Stimulated activated CD4-positive, alpha-beta T cell treated with anti-CD3 and anti-CD28 coated beads, Interleukin-1b, Interleukin-23, amount 100 ng/mL, for 1 hour (primary cell): ENCODE measurements at places on chromosomes 5 and 9.

DNA sequence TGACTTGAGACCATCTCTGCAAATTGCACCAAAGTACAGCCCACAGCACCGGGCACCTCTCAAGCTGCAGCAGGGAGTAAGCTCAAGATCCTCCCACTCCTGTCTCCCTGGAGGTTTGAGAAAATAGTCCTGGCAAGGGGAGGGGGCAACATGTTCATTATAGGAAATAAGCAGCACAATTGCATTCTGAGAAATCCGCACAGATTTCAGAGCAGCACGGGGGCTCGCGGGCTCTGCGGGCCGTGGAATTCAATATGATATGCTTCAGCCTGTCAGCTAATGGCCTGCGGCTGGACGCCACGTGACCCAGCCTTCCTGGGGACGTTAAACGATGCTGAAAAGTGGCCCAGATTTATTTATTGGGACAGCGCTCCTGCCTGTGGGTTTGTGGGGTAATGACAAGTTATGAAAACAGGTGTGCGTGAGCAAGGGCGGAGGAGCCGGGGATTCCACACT lies 156.4 kb downstream of the DAB2IP start:
- DNase-seq = no peak

GRCh38 chr9:87601176-87601575 lies 103.5 kb downstream of the DAPK1 start:
- no peak for DNase-seq

DNA sequence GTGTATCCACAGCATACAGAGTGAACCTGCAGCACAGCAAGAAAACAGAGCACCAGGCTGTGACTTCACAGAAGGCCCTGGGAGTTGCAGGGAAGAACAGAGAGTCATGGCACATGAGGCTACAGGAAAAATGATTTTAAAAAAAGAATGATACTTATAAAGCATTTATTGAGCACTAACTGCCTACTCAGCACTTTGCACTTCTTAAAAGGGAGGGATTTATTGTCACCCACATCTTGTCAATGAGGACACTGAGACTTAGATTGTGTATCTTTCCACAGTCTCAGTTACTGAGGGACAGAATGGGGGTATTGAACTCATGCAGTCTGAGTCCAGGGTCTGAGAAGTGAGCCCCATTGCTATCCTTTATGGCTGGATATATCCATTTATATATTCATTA lies 244.6 kb upstream of the TRIM32 start:
- no peak for DNase-seq

- no peak for DNase-seq
Observed at GRCh38 chr9:110825950-110826349, 157.4 kb downstream of the MUSK start.

GRCh38 chr9:91776409-91777291 lies 173.4 kb downstream of the ROR2 start:
- no peak for DNase-seq

- no peak for DNase-seq
Observed at GRCh38 chr5:135861641-135862040, 27.2 kb downstream of the SLC25A48 start.

DNA sequence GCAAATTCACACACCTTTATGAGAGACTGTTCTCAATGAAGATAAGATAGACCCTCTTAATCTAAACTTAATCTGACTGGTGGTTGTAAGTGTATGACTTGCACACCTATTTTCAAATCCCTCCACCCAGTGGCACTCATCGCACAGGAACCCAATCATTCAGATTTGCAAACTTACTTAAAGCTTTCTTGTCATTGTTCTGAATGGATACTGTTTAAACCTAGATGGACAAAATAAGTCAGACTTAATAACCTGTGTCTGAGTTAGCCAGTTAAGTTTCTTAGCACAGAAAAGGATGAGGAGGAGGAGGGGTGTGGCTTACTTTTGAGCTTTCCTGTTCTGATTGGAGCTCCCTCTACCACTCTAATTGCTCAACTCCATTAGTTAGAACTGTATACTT lies 252.4 kb upstream of the CCNH start:
- no peak for DNase-seq

GRCh38 chr5:129718471-129719090 lies 29.3 kb upstream of the MINAR2 start:
- DNase-seq = no peak

DNA sequence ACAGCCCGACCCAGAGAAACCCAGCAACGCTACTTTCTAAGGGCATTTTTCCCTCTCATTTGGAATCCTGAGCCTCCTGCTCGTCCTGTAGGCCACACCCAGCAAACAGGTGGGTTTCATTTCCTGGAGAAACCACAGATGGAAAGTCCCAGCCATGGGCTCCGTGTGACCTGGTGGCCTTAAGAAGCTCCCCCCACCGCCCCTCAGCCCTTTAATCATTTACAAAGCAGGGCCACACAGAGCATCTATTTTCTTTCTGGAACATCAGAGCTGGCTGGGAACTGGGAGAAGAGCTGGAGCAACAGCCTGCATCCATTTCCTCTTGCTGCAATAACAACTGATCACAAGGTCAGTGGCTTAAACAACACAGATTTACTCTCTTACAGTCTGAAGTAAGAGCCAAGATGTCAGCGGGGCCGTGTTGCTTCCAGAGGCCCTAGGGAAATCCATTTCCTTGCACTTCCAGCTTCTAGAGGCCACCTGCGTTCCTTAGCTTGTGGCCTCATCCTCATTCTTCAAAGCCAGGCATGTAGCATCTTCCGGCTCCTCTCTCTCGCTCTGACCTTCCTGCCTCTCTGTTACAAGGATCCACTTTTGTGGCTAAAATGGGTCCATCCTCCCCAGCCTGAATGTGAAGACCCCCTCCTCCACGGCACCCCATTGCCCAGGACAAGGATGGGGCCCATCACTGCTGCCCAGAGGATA lies 40.5 kb downstream of the C9orf50 start:
- DNase-seq = no peak

GRCh38 chr5:31377274-31377946 lies 154.5 kb downstream of the DROSHA start:
- no peak for DNase-seq

GRCh38 chr5:149651686-149652085 lies 70.4 kb downstream of the ARHGEF37 start:
- DNase-seq = no peak

- no peak for DNase-seq
Observed at GRCh38 chr5:137989419-137989818, 43.5 kb downstream of the FAM13B start.

DNA sequence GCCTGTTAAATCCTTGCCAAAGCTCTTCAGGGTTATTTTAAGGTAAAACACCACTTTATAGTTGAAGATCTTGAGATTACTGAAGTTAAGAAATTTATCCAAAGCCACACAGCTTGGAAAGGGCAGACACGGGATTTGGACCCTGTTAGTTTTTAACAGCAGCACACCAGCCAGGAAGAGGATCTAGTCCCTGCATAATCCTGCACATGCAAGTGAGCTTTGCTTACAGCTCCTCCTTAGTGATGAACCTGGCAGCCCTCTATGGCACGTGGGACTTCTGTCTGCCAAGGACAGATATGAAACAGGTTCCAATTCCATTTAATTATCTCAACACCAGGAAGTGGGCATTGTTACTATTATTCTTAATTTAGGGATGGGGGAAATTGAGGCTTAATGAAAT lies 108.7 kb downstream of the TRIM32 start:
- no peak for DNase-seq

GRCh38 chr9:114913656-114914055 lies 16.7 kb downstream of the TNFSF8 start:
- no peak for DNase-seq

GRCh38 chr5:137146402-137146890 lies 352.7 kb downstream of the SPOCK1 start:
- DNase-seq = no peak

DNA sequence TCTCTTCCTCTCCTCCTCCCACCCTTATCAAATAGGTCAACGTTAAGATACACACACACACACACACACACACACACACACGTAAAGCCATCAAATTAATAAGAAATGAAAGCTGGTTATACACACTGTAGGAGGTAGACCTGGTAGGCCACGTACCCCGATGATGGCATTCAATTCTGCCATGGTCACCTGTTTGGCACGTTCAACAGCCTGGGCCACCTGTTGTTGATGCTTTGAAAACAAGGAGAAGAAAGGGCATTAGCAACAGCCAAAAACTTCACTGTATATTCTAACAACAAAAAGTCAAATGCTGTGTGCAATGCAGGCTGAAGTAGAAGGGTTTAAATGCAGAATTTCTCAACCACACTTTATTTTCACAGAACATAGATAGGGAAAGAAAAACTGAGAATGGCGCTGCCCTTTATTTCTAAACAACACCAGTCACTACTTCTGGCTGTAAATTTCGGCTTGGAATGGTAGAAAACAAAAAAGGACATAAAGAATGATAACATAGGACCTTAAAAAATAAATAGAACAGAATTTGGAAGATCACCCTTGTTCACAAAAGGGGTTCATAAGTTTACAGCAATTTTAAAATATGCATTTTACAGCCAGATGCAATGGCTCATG lies 37.2 kb downstream of the TLE1 start:
- no peak for DNase-seq

DNA sequence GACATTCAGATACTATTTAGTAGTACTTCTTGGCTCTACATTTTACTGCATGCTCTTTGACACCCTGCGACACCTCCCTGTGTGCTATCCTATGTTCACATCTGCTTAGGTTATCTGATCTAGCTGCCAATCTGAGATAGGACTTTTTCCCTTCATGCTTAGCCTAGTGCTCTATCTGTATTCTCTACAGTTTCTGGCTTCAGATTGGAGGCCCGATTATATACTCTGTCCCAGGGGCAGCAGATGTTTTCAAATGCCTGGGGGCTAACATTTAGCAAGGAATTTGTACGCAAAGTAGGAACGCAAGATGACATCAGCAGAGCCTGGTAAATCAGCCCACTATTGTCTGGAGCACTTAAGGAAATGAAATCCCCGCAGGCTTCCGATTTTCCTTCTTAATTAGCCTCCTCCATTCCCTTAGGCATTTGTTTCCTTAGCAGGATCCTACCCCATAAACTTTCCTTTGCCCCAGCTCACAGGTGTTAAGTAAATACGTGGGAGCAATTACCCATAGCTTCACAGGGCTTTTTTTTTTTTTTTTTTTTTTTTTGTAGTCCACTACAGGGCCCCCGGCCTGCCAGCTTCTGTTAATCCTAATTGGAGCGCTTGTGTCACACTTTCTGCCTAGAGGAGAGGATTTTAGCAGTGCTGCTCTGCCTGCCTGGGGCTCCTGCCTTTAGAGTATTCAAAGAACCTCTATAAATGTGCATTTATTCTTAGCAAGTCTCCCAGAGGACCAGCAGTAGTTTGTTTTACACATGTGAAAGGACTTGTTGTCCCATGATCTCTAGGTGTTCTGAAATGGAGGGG lies 61.1 kb upstream of the LPAR1 start:
- no peak for DNase-seq

- no peak for DNase-seq
Observed at GRCh38 chr5:118126159-118126558, 862.2 kb downstream of the DTWD2 start.

DNA sequence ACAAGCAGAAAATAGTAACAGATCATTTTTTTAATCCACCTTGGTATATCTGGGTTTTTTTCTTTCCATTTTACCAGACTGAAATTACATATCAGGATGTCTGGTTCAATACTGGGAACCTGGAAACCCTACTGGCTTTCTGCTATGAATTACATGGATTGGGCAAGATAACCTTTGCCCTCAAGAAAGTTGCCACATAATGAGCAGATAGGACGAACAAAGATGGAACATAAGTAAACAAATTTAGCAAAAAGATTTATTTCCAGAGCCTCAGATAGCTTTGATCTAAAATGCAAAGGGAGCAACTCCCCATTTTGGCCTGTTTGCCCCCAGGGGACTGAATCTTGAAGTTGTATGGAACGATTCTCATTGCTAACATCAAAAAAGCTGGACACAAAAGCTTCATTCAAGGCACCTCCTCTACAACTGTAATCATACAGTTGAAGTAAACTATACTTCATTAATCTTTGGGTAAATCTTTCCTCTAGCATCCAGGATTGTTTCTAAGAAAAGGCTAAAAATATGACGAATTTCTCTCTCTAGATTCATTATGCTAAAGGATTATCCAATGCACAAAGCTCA lies 131.6 kb upstream of the PTGER4 start:
- DNase-seq = no peak

DNA sequence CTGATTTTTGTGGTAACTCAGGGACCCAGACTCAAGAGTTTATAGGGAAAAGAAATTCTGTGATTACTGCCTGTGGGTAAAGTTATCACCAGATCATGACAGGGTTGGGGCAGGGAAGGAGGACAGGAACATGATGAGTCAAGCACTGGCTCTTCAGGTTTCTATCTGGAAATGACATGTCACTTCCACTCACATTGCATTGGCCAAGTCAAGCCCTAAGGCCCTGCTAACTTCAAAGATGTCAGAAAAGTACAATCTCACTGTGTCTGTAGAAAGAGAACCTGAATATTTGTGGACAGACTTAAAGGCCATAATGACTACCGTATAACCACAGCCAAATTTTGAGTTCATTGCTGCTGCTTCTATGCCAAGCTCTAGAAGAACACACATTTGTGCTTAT lies 187.7 kb downstream of the TLE4 start:
- DNase-seq = no peak

DNA sequence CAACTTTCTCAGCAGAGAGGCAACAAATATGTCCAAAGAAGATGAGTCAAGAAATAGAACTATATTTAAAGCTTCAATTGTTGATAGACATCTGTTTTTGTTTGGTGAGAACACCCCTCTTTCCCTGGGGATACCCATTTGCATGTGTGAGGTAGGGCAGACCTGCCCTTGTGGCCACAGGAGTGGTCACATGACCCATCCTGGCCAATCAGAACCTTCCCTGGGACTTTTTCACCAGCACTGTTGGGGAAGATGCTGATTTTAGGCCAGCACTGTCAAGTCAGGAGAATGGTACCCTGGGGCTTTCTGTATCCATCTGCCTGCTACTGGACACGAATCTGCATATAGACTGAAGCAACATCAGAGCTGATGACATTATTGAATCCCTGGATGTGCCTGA lies 211.2 kb downstream of the CDK5RAP2 start:
- no peak for DNase-seq

- DNase-seq = no peak
Observed at GRCh38 chr5:59905188-59905587, 11.7 kb upstream of the PDE4D start.

GRCh38 chr5:140286424-140286823 lies 16.5 kb downstream of the PFDN1 start:
- no peak for DNase-seq

GRCh38 chr9:36486329-36486932 lies 86.3 kb upstream of the MELK start:
- no peak for DNase-seq

GRCh38 chr9:138060365-138060764 lies 182.8 kb downstream of the CACNA1B start:
- no peak for DNase-seq

- DNase-seq = no peak
Observed at GRCh38 chr5:126732716-126733115, 44.2 kb upstream of the LMNB1 start.

- DNase-seq = no peak
Observed at GRCh38 chr9:20532584-20532983, 89.7 kb downstream of the MLLT3 start.

- no peak for DNase-seq
Observed at GRCh38 chr9:97761056-97761598, 64.0 kb upstream of the XPA start.

GRCh38 chr5:27034565-27034964 lies 3.8 kb downstream of the CDH9 start:
- DNase-seq = no peak

- DNase-seq = no peak
Observed at GRCh38 chr5:122835681-122836080, 9.7 kb upstream of the SNX24 start.
